Kidney epithelial cell (primary cell): ENCODE measurements at places on chromosomes 7 and 10. TPM values are rescaled to one million over a fixed set of nuclear protein-coding genes. Genes with fewer than 3 reads are reported as not detected.

The METTL27 gene
- total RNA-seq: 1.5 and 2.6 TPM in 2 replicates

The ZEB1 gene
- total RNA-seq: 8.5 and 10.8 TPM in 2 replicates

The FGL2 gene
- total RNA-seq: 0.13 and 0.21 TPM in 2 replicates

The ZNF853 gene
- total RNA-seq: 25.7 and 36.3 TPM in 2 replicates

The MYO3A gene
- 0.34 and 2.3 TPM in 2 replicates for total RNA-seq

The TAS2R39 gene
- total RNA-seq: not detected in 2 replicates

The NRP1 gene
- total RNA-seq: 72.6 and 81.2 TPM in 2 replicates

The TAS2R3 gene
- 0.29 and 0.55 TPM in 2 replicates for total RNA-seq

The MUC3A gene
- total RNA-seq: 0.17 and 0.34 TPM in 2 replicates

The OR9A2 gene
- not detected in 2 replicates for total RNA-seq

The HOXA10 gene
- 29.1 and 30.9 TPM in 2 replicates for total RNA-seq

The PNPLA8 gene
- 22.3 and 26.3 TPM in 2 replicates for total RNA-seq

The ACSL5 gene
- 0.55 and 1.5 TPM in 2 replicates for total RNA-seq

The TUBB8 gene
- not detected in 2 replicates for total RNA-seq

The FFAR4 gene
- not detected in 2 replicates for total RNA-seq

The UPK3BL2 gene
- 2.1 and 4.3 TPM in 2 replicates for total RNA-seq

The CALN1 gene
- under 0.01 TPM in 1 of 2 replicates, not detected in the other for total RNA-seq

The SPAM1 gene
- not detected in 2 replicates for total RNA-seq

The RNF32 gene
- 0.62 and 0.75 TPM in 2 replicates for total RNA-seq
